Left ventricle myocardium inferior (tissue), 1 donor: ENCODE measurements at places on chromosomes 1 and 21. TPM values are rescaled to one million over a fixed set of nuclear protein-coding genes. Genes with fewer than 3 reads are reported as not detected.

THEM5 gene
- total RNA-seq, result not detected

SYTL1 gene
- total RNA-seq, result 1.1 TPM

PIK3CD gene
- total RNA-seq, result 2.6 TPM

VCAM1 gene
- 4.0 TPM for total RNA-seq

KAZN gene
- total RNA-seq, result 2.2 TPM

C1orf74 gene
- total RNA-seq, result 1.9 TPM

RAB13 gene
- total RNA-seq, result 59.3 TPM

CELA3B gene
- total RNA-seq, result not detected

DNA sequence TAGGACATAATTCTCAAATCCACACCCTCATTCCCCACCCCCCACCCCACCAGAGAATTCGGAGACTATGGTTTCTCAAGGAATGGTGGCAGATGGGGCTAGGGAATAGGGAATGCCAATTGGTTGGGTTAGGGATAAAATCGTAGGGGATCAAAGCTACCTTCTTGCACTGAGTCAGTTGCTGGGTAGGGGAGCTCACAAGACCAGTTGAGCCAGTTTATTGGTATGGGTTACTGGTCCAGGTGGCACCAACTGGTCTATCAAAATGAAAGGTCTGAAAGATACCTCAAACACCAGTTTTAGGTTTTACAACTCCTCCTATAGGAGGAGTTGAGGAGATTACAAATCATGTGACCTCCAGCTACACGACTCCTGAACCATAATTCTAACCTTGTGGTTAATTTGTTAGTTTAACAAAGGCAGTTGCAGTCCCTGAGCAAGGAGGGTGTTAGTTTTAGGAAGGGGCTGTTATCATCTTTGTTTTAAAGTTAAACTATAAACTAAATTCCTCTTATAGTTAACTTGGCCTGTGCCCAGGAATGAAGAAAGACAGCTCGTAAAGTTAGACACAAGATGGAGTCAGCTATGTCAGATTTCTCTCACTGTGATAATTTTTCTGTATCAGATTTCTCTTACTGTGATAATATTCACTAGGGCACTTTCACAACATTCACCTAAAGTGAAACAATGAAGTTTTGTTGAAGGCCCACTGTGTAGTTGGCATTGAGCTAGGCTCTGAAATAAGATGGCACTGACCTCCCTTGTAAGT lies 2.5 kb downstream of the SHISAL2A start:
- no peak for DNase-seq
- H3K36me3 ChIP-seq, result no peaks in the 10 kb centered on the region
- no peak overlapping the region for H3K4me3 ChIP-seq
- peaks cover 35% of the 10 kb centered on the region for H3K4me1 ChIP-seq
- no peak overlapping the region for H3K27ac ChIP-seq

DNA sequence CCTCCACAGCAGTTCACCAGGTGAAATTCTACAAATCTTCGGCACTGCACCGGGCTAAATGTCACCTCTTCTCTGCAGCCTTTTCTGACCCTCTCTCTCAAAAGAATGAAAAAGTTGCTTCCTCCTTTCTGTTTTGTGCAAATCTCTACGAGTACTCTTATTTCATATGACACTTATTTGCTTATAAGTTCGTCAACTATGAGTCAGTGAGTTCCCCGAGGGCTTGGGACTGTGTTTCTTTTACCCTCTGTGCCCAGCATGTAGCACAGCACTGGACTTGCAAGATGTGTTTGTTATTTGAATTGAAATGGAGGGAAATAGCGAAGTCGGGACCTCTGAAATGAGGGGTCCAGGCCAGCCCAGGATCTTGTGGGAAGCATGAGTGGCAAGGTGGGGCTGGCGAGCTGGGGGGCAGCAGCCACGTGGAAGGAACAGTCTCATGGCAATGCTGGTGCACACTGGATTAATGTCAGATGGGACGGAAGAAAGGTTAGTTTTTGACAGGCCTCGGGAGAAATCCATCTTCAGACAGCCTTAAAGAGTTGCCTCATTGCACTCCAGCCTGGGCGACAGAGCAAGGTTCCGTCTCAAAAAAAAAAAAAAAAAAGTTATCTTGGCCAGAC lies 6.2 kb downstream of the SLC6A9 start:
- no peaks in the 10 kb centered on the region for H3K36me3 ChIP-seq
- H3K27ac ChIP-seq, result no peak overlapping the region
- H3K4me3 ChIP-seq, result no peak overlapping the region

DNA sequence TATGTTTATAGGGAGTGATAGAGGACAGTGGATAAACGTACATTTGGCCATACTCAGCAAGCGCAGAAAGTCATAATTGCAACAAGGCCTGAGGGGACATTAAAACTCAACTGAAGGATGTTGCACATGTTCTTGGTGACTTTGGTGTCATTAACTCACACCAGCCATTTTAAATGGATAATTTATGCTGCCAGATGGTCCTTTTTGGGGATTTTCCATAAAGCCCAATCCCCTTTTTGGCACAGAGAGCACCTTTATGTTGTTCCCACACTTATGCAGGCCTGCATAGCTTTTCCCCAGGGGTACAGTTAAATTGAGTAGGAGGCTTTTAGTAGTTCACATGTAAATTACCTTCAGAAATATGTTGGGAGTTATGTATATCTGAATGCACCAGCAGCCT lies 279.6 kb downstream of the NFIA start:
- no peak overlapping the region for H3K4me3 ChIP-seq
- DNase-seq, result no peak
- H3K27ac ChIP-seq, result peak overlapping the region; percentile 21

DNA sequence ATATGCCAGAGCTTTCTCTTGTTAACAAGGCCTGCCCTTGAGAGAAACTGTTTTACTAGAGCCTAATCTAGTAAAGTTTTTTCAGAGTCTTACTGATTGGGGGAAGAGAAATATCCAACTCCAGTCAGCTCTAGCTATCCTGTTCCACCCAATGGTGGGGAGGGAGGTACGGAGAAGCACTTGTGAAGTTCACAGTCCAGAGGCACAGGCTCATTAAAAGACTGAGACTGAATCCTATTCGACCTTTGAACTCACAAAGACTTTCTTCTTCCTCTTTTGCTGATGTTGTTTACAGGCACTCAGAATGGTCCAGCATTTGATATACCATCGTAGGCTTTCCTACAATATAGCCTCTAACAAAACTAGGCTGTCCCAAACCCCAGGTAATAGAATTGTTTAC lies 15.5 kb upstream of the SFT2D2 start:
- no peak overlapping the region for H3K4me3 ChIP-seq
- H3K4me1 ChIP-seq, result no peaks in the 10 kb centered on the region
- no peak for DNase-seq
- H3K36me3 ChIP-seq, result no peaks in the 10 kb centered on the region

DNA sequence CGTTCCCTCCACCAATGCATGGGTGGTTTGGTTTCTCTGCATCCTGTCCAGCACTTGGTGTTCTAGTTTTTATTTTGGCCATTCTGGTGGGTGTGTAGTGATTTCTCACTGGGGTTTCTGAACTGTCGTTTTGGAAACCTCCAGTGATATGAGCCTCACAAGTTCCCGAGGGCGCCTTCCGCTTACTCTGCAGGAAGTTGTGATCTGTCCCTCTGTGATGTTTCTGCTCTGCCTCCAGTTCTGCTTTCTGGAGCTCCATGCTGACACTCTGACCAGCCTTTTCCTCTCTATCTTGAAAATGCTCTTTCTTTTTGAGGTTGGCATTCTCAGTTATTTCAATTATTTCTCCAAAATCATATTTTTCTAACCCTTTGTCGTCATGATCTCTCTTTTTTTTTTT lies 111.6 kb downstream of the PLD5 start:
- DNase-seq, result no peak
- no peak overlapping the region for H3K4me3 ChIP-seq
- H3K4me1 ChIP-seq, result no peaks in the 10 kb centered on the region
- no peaks in the 10 kb centered on the region for H3K36me3 ChIP-seq
- H3K27ac ChIP-seq, result no peak overlapping the region

DNA sequence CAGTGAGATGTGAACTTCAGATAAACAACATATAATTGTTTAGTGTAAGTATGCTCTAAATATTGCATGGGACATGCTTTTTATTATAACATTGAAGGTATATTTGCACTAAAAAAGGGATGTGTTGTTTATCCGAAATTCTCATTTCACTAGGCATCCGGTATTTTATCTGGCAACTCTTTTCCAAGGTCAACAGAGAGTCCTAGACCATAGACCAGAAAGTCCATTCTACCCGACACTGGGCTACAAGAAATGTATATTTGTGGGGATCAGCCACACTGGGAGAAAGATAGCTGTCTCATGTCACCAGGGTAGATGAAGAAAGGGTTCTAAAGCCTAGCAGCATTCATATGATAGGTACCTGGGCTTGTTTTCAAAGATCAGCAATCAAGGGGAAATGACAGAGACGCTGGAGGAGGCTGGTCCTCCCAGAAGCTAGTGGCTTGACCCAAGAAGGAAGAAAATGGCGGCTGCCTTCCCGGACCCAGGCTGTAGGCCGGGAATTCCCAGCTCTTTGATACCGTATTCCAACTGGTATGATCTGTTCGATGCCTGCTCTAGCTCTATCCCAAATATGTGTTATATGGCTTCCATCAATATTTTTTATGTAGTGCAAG lies 161.1 kb upstream of the IRF2BP2 start:
- H3K27ac ChIP-seq, result no peak overlapping the region
- no peak overlapping the region for H3K4me3 ChIP-seq
- no peaks in the 10 kb centered on the region for H3K27me3 ChIP-seq
- no peak for DNase-seq
- H3K36me3 ChIP-seq, result no peaks in the 10 kb centered on the region
- H3K4me1 ChIP-seq, result peaks cover 14% of the 10 kb centered on the region

GRCh38 chr1:160761886-160762285 lies 22.8 kb downstream of the SLAMF7 start:
- H3K4me3 ChIP-seq, result no peak overlapping the region
- H3K36me3 ChIP-seq, result no peaks in the 10 kb centered on the region
- no peak overlapping the region for H3K27ac ChIP-seq
- no peak for DNase-seq
- no peaks in the 10 kb centered on the region for H3K4me1 ChIP-seq
